OCI-M1 (cell line): ENCODE measurements at places on chromosomes 3 and 15.

GRCh38 chr15:63831041-63831440, 2.7 kb downstream of the HERC1 start:
- DNase-seq, result no peak

- DNase-seq, result peak; percentile 75
These were observed 401.8 kb downstream of the SHQ1 start for GRCh38 chr3:72446218-72447058.

DNA sequence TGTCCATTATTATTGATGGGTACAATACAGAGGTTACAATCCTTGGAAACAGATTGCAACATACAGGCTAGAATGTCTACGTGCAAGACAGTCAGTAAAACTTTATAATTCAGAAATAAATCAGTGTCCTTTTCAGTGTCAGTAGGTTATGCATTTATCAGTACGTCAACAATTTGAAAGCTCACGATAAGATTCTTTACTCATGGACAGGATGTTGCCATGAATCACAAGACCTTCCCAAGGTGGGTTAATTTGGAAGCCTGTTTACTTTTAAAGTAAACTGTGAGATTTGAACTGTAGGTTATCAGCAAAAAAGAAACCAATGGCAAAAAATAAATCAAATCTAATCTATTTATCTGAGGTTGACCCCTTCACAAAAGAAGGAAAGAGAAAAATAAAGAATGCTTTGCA, 243.9 kb upstream of the AGTR1 start:
- DNase-seq, result no peak

- no peak for DNase-seq
These were observed 259.7 kb downstream of the EPHA3 start for GRCh38 chr3:89367166-89367565.

DNA sequence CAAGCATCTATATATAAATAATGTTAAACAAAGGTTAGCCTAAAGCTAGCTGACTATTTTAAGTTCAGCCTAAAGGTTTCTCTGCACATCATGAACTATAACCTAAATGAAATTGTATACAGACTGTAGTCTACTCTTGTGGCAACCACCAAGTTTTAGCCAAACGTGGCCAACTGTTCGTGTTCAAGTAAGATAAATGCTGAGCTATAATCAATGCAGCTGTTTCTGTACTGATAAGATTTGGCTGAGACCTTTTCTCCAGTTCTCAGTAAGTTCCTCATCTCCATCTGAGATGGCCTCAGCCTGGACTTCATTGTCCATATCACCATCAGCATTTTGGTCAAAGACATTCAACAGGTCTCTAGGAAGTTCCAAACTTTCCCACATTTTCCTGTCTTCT, 43.7 kb upstream of the IGSF10 start:
- DNase-seq, result peak; percentile 92

GRCh38 chr15:70357453-70357852, 259.7 kb upstream of the TLE3 start:
- no peak for DNase-seq

DNA sequence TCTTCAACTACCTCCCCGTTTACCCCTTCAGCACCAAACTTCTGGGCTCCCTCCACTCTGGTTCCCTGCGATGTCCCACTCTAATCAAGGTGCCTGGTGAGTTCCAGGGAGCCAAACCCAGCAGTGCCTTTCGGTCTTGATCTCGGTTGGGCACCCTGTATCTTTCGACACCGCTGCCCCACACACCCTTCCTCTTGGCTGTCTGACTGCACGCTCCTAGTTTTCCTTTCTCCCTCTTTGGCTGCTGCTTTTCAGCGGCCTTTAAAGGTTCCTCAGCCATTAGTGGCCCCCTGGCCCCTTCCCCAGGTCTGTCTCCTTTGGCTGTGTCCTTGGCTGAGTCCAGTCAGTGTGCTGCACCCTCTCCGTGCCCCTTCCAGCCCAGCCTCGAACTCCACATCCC, 784 bp downstream of the TTLL3 start:
- DNase-seq, result no peak

GRCh38 chr3:12905316-12906071, 64.1 kb upstream of the RPL32 start:
- no peak for DNase-seq

GRCh38 chr15:73782344-73782959, 29.3 kb upstream of the INSYN1 start:
- DNase-seq, result no peak

DNA sequence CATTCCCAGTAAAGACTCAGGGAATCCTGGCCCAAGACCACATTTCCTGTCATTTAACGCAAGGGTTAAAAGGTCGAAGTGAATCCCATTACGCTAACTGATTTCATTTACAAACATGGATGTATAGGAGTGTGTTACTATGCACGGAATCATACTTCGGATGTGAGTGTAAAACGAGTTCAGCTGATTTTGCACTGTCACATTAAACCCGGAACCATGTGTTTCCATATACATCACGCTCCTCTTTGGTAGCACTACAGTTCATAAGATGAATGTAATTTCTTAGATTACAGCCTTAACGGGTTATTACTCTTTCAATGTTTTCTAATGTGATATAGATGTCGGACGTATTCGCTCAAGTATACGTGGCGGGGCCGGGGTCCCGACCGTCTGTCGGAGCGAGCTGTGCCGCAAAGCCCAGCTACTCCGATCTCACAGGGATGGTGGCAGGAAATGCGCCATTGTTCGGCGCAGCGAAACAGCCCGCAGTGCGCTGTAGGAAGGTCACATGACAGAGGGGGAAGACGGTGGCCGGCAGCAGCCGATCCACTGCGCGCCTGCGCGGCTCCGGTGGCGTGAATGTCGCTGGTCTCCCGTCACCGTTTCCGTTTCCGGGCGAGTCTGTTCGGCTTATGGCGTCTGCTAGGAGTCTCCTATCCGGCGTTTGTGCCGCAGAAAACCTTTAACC, 97.3 kb downstream of the NPAP1 start:
- no peak for DNase-seq

GRCh38 chr3:134846084-134846483, 51.0 kb downstream of the EPHB1 start:
- DNase-seq, result no peak

DNA sequence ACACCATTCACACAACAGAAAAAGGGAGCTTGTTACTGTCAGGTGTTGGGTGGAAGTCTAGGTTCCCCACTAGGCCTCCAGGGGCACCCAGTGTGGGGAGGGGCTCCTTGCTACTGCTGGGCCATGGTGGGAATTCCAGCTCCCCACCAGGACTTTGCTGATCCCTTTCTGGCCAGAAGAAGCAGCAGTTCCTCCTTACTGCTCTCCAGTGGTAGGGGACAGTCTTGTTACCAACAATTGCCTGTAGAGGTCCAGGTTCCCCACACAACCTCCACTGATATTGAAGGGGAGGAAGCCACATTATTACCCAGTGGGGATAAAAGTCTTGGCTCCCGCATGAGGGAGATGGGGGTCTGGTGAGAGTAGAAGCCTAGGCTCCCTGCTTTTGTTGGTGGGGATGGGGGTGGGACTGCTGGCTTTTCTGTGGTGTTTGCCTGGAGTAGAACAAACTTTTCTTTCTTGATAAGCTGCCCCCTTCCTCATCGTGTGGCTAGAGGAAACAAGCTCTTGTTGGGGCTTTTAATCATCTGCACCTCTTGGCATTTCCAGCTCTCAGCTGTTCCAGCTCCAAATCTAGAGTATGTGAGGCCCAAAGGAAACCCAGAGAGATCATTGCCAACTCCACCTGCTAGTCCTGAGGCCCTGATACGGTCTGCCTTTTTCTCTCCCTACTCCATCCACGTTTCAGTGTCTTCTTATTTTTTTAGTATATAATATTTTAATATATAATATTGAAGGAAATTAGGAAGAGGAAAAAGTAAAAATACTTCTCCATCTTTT, 824.2 kb downstream of the AGBL1 start:
- no peak for DNase-seq

GRCh38 chr3:177106184-177106583, 91.1 kb downstream of the TBL1XR1 start:
- no peak for DNase-seq

GRCh38 chr3:88784925-88785324, 322.5 kb upstream of the EPHA3 start:
- DNase-seq, result no peak

GRCh38 chr15:74725225-74725774, at the start of gene CYP1A1:
TSS of gene CYP1A1 (minus strand) at chr15:74725528. CDS start at chr15:74723097, 2,431 bp downstream.
- DNase-seq, result peak; percentile 36

DNA sequence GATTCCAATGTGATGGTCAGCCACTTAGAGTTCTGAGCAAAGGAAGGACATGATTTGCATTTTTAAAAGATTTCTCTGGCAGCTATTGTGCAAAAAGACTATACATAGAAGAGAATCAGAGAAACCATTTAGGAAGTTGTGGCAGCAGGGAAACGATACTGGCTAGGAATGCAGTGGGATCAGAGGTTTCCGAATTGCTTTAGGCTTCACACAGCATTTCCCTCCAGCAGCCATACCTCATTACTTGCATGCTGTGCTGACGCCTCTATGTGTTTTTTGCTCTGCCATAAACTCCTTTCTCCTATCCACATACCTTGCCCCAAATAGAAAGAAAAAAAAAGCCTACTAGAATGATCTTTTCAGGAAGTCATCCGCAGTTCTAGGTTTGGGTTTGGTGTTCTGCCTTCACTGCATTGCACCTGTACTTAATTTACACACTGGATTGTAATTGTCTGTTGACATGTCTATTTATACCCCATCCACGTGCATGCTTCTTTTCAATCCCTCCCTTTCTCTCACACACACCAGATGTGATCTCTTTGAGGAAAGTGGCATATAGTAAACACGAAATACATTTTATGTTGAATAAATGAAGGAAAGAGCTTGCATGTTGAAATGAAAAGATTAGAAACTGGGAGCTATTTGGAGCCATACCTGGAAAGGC, 860.3 kb upstream of the SEMA6D start:
- DNase-seq, result no peak

- peak; percentile 20 for DNase-seq
These were observed at the start of gene SCN5A for GRCh38 chr3:38649500-38650247. TSS of gene SCN5A (minus strand) at chr3:38649687. CDS start at chr3:38633307, 16,380 bp downstream.

GRCh38 chr3:185409957-185410356, 47.0 kb downstream of the MAP3K13 start:
- DNase-seq, result no peak

GRCh38 chr3:165884518-165884917, 47.3 kb upstream of the BCHE start:
- DNase-seq, result no peak

GRCh38 chr3:69058180-69058946, 6.2 kb upstream of the TMF1 start:
- peak; percentile 28 for DNase-seq

- DNase-seq, result no peak
These were observed 303.2 kb upstream of the SOX14 start for GRCh38 chr3:137460944-137461343.

DNA sequence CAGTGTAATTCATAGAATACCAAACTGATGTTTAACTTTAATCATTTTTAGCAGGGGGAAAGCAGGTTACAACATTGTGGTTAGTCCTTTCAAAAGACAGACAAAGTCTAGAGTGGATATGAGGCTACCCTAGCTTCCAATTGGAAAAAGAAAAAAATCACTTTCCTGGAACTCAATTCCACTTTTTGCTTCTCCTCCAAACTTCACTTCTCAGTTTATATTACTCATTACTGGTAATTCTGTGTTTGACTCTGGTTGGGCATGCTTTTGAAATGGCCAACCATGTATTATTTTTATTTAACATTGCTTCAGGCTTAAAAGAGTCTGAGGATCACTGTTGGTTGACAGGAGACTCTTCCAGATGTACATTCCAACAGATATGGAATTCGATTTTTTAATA, 84.8 kb downstream of the RAP2B start:
- DNase-seq, result no peak

DNA sequence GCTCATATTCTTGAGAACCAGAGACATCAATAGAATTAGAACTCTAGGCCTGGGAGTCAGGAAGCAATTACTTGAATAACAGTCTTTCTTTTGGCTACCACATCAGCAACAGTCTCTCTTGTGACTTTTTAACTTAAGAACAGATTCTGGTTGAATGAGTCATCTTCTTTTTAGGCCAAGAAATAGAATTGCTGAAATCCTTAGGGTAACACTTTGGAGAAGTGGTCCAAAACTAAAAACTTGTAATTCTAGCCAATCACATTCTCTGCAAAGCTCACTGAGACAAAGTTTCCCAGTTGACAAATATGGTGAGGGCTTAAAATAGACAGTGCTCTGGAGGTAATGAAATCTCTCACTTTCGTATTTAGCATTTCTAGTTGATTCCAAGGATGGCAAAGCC, 238.0 kb downstream of the SHOX2 start:
- DNase-seq, result no peak

DNA sequence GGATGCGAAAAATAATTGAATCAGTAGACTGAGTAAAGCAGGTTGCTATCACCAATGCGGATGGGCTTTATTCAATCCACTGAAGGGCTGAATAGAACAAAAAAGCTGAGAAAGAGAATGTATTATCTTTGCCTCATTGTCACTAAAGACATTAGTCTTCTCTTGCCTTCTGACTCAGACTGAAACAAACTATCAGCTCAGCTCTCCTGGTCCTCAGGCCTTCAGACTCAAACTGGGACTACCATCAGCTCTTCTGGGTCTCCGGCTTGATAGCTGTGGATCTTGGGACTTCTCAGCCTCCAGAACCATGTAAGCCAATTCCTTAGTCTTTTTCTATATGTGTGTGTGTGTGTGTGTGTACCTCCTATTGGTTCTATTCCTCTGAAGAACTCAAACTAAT, 12.6 kb downstream of the IFT57 start:
- DNase-seq, result no peak

GRCh38 chr15:78018946-78019644, 58.4 kb downstream of the TBC1D2B start:
- DNase-seq, result peak; percentile 89

DNA sequence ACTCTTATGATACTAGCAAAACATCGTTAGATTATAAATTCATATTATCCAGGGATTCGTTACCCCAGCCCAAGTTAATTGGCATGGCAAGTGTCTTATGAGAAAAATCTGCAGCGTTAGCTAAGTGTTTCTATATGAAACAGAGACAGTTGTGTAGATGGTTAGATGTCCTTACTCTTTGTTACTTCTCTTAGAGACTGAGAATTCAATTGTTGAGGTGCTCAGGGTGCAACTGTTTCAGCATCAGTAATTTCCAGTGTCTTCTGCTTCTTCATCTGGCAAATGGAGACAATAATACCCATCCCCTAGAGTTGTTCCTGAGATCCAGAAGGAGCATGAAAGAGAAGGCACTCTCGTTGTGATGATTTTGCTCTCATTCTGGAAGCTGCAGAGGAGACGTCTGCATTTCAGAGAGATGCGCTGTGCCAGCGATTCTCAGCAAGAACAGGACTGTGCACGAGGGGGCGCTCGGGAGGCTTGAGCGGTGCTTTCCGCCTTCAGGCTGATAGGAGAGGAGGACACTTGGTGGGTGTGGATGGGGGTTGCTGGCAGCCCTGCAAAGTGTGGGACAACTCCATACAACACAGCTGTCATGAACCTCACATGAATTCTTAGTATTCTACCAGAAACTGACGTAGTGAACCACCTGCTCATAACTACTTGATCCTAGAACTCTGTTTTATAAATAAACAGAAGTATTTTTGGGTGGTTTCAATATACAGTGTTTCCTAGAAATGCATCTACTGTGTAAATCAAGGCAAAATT, 39.7 kb upstream of the SPSB4 start:
- DNase-seq, result peak; percentile 85

DNA sequence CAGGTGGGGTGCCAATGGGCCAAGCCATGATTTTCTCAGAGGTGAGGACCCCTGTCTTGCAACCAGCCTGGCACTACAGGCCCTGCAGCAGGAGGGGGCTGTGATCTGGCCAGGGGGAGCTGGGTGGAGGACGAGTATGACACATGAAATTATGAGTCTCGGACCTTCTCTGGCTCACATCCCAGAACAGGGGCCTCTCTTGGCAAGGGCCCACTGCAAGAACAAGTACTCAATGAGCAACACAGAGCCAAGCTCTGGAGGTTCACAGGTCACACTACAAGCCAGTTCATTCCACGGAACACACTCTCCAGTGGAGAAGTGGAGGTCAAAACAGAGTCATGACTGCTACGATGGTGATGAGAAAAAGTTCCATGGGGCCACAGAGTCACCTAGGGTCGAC, 28.3 kb downstream of the CCDC32 start:
- no peak for DNase-seq
